8988T (cell line): ENCODE measurements at places on chromosomes 4 and X.

DNA sequence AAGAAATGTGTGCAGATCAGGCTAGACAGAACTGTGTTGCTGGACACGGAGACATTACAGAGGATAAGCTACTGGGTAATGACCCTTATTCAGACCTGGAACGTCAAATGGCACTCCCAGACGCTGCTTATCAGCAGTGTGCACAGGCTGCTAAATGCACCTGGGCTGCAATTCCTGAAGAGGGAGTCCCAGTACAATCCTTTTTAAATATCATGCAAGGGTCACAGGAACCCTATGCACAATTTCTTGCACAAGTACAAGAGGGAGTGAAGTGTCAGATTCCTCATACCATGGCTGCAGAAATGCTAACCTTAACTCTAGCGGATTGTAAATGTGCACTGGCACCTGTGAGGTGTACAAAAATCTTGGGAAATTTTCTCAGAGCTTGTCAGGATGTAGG lies 16.9 kb downstream of the SPIN2B start:
- DNase-seq, result no peak

- DNase-seq, result no peak
Observed at GRCh38 chrX:119899125-119899524, 3.4 kb downstream of the AKAP14 start.

GRCh38 chr4:115334736-115335411 lies 221.5 kb upstream of the NDST4 start:
- no peak for DNase-seq

DNA sequence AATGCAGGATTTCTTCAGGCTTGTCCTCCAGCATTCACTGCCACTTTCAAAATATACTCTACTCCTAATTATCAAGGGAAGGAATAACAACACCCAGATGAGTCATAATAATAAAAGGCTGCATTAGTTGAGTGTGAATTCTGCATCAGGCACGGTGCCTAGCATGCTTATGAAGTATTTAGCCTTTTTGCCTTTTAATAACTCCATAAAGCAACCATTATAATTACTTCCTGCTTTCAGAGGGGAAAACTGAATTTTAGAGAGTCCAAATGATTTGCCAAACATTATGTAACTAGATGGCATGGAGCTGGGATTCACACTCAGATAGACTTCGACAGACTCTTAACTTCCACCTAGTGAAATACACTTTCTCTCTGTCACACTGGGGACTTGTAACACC lies 2365.5 kb downstream of the PCDH7 start:
- DNase-seq, result no peak

GRCh38 chr4:3871881-3872833 lies 106.0 kb downstream of the ADRA2C start:
- no peak for DNase-seq

DNA sequence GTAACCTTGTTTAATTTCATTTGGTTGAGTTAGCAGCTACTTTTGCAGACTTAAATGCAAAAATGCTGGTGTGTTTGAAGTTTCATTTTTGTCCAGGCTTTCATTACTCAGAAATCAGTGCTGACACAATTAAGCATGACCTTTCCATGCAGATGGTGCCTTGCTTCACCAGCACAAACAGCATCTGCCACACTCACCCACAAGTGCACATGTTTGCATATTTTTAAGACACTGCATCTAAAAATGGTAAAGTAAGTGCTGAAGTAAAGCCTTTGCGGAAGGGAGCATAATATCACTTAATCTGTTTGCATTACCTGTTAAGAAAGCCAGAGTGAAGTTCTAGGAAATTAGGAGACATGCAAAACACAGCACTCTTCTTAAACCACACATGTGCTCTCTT lies 7.3 kb upstream of the DAPP1 start:
- no peak for DNase-seq

DNA sequence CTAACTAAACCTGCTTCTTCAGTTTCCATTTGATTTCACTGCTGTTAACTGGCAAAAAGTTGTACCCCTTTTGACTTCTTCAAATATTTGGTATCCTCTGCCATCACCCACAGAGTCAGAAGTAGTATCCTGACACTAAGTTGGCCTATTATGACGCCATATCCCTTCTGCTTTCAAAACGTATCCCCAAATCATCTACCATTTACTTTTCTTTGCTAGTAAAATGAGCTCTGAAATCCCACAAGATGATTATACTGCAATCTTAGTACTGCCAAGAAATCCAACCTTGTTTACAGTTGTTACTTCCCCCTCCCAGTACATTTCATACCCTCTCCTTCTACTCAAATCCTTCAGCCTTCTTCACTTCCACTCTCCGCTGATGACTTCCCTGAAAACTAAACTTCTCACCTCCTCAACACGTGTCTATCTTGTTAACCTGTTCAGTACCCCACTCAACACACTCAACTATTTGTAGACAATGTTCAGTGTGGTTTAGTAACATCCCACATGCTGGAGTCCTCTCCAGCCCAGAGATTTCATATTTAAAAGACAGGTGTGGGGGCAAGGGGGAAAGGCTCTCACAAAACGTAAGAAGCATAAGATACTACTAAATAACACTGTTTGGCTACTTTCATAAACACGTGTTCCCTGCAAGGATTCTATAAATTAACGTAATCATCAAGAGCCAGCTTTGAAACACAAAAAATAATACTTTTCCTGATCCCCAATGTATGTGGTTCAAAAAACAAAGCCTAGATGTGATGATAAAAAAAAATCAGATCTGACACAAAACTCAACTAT lies 1.3 kb downstream of the NAF1 start:
- no peak for DNase-seq
